ENCODE measurements at places on chromosomes 2 and 18. TPM values are rescaled to one million over a fixed set of nuclear protein-coding genes. Genes with fewer than 3 reads are reported as not detected.

The ZNF407 gene
- 6.0 TPM for polyA plus RNA-seq

The HRH4 gene
- polyA plus RNA-seq, result 0.15 TPM

The LAMA3 gene
- 12.7 TPM for polyA plus RNA-seq

The AQP12A gene
- polyA plus RNA-seq, result not detected

The TDRD15 gene
- polyA plus RNA-seq, result not detected

- no peak for DNase-seq
Observed at GRCh38 chr2:151258121-151258520, 3.5 kb downstream of the RBM43 start.

- no peak for DNase-seq
Observed at GRCh38 chr2:173191601-173192000, 116.0 kb downstream of the MAP3K20 start.

GRCh38 chr18:42712065-42712464 lies 403.4 kb downstream of the RIT2 start:
- DNase-seq, result no peak

DNA sequence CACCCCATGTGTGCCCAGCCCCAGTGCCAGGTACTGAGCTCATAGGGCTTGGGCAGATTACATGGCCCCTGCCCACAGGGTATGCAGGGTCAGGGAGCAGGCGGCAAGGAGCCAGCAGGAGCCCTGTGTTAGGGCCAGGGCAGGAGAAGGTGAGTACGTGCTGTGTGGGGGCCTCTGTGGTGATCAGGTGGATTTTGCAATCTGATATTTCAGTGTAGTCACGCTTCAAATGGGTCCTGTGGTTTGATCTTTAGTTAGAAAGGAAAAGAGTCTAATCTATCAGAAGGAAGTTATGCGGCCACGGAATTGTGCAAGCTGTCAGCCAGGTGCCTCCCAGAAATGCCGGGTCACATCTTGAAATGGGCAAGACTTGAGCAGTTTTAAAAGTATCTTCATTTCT lies 13.9 kb downstream of the UBE2F start:
- DNase-seq, result no peak

DNA sequence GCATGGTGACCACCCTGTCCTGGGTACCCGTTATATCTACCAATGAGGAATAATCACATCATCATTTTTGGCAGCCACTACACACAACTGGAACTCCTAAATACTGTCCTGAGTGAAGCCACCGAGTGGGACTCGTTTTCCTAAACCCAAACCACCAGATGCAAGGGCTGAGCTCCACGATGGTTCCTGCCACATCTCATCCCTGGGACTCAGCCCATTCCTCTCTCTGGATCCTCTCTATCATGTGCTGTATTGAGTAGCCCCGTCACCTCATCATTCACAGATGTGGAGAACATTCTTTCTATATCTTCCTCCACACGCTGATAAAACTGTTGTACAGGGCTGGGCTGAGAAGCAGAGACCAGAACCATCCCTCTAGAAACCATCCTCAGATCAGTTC lies 79.4 kb upstream of the SMAD7 start:
- DNase-seq, result no peak

GRCh38 chr2:195622966-195623365 lies 34.1 kb upstream of the SLC39A10 start:
- DNase-seq, result no peak

DNA sequence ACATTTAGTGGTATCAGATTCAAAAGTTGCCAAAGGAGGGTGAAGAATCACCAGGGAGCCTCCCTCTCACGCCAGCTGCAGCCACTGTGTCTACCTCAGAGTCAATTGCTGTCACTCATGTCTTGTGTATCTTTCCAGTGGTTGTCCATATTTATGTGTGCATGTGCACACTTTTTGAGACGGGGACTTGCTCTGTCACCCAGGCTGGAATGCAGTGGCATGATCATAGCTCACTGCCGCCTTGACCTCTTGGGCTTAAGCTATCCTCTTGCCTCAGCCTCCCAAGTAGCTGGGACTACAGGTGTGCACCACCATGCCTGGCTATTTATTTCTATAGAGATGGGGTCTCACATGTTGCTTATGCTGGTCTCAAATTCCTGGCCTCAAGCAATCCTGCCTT lies 4.0 kb downstream of the MOCOS start:
- DNase-seq, result no peak

DNA sequence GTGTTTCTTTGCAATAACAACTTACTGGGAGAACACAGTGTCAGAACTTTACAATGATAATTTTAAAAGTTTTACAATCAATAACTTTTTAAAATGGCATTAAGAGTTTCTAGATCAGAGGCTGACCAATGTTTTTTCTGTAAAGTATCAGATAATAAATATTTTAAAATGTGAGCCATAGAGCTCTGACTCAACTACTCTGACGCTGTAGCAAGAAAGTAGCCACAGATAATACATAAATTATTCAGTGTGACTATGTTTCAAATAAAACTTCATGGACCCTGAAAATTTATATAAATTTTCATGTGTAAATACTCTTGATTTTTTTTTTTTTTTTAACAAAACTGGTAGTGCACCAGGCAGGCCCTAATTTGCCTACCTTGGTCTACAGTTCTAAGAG lies 77.4 kb downstream of the CUL3 start:
- no peak for DNase-seq

Measured in muscle of back (tissue), 13 donors.